ENCODE measurements at places on chromosomes 6 and 20.

DNA sequence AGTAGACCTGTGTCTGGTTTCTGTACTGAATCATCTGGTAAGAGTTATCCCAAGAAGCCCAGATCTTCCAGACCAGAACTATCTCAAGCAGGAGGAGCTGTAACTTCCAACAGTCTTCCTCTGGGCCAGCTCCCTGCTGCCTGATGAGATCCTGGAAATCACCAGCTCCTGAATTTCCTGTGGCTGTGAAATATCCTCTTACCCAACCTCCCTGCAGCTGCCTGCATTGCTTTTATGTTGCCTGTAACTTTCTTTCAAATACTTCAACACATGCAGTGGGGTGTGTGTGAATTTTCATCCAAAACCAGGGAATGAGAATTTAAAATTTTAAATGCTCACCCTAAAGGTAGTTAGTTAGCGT lies 160.5 kb upstream of the LAMP5 start:
- no peak for DNase-seq

DNA sequence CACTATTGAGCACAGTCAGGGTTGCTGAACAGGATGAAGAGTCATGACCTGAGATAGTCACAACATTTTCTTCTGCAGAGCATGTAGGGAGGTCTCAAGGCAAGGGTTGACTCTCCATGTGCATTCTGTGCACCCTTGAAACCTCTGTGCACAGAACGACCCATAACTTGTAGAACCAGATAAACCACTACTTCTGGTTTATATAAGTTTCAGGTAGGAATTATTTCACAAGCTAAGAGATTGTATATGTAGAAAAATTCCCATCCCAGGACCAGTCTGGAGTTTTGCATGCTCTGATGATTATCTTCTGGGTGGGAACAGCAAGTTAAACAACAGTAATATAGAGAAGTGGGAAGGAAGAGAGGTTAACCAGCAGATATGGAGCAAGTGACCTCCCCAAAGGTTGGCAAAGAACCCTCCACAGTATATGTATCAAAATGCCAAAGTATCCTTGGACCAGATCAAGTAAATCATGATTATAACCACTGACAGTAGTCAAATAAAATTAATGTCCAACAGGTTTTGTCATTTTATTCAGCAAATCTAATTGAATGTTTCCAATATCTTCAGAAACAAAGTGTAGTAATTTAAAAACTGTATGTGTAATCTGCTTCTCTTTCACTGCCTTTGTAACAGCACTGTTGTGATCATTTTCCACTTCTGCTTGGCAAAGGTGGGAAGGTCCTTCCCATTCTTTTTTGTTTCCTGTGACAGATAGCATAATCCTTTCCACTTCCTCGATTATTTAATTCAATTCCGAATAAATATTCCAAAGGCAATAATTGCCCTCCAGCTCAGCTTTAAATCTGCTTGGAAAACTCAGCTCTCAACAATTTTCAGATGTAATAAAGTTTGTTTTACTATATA lies 104.4 kb downstream of the SYNE1 start:
- no peak for DNase-seq

GRCh38 chr6:85764844-85765243 lies 122.2 kb upstream of the SYNCRIP start:
- DNase-seq = no peak

DNA sequence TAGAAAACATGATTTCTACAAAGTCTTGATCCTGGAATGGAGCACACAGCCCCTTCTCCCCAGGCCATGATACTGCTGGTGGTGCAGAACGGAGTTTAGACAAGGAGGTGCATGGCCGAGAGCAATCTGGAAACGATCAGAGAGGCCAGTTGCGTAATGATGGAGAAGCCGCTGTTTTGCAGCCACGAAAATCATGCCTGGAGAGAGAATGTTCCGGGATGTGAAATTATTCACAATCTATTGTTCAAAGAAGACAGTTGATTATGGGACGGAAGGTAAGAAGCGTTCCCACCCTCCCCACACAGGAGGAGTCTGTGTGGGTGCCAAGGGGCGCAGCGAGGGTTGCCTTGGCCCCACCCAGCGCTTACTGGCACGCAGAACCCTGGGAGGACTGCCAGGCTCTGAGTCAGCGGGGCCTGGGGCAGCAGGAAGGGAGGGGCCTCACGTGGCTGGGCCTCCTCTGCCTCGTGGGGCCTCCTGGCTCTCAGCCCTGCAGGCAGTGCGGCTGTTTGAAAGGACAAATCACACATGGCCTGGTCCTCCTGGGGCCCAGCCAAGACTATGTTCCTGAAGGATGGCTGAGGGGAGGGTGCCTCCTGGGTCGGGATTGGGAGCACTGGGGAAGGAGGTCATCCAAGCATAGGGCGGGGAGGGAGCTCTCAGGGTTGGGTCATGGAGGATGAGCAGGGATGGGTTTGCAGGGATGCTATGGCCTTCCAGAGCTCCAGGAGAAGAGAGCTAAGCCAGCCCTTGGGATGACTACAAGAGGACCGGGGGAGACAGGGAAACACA lies 8.7 kb upstream of the AP5S1 start:
- peak; percentile 56 for DNase-seq

DNA sequence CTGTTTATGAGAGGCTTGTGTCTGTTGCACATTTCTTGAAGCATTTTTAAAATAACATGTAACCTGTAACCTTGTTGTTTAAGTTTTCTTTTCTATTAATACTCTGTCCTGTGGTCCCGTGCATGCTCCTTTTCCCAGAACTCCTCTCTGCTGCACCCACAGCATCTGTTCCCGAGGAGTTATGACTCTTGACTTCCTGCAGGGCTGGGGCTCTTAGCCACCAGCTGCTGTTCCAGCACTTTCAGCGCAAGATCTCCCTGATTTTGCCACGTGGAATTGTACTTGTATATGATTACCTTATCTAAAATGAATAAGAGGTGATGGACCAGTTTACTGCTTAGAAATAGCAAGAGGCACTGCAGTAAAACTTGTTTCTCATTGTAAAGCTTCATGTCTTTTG lies 150.6 kb downstream of the QKI start:
- no peak for DNase-seq

DNA sequence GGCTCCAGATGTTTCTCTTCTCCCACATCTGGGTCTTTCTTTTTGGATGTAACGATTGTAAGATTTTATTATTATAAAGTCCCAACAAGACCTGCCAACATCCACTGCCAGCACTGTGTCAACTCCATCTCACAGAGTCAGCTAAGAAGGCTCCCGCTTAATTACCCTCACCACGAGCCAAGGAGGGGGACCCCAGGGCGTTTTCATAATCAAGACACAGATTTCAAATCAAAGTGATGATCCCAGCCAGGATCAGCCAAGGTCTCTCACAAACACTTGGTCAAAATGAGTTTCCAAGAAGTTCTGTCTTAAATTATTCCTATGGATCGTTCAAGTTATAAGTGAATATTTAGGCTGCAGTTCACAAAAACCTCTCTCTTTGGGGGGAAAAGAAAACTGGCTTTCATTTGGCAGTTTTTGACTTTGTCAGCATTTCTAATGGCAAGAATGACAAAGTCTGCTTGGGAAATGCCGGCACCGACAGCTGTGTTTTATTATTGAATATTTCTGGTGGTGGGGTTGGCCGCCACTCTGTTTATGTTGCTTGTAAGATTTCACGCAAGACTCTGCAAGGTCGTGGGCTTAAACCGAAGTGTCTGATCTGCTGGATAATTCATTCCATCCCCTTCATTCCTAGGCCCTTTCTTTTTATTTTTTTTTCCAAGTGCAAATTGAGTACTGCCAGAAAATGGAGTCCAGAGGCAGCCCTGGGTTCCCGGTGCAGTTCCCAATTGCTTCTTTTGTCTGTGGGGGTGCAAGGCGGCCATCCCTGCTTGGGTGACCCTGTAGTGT lies 170.2 kb upstream of the PMEPA1 start:
- no peak for DNase-seq

DNA sequence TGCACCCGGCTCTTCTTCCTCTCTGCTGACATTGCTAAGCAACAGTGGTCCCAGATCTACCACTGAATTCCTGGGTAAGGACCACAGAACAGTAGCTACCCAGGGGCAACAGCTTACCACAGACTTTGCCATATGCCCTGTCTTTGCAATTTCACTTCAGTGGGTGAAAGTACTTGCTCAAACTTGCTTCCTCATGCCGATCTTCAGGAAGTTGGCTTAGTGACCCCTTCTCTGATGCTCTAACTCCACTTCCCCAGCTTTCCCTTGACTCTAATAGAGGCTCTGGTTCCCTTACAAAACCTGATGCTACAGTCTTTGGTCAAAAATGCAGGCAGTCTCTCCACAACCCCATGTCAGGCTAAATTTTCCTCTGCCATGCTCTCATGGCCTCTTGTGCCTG lies 3.3 kb upstream of the TAAR5 start:
- no peak for DNase-seq

DNA sequence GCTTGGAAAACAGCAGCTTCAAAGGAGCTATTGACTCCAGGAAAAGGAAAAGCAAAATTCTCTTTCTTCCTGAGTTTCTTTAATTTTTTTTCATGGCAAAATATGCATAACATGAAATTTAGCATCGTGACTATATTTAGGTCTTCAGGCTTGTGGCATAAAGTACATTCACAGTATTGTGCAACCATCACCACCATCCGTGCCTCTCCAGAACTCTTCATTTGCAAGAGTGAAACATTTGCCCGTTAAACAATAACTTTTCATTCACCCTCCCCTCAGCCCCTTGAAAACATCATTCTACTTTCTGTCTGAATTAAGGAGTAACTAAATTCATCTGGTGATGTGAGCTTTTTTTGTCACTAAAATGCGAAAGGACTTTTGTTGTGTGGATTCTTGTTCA lies 251.7 kb downstream of the PHACTR1 start:
- no peak for DNase-seq

DNA sequence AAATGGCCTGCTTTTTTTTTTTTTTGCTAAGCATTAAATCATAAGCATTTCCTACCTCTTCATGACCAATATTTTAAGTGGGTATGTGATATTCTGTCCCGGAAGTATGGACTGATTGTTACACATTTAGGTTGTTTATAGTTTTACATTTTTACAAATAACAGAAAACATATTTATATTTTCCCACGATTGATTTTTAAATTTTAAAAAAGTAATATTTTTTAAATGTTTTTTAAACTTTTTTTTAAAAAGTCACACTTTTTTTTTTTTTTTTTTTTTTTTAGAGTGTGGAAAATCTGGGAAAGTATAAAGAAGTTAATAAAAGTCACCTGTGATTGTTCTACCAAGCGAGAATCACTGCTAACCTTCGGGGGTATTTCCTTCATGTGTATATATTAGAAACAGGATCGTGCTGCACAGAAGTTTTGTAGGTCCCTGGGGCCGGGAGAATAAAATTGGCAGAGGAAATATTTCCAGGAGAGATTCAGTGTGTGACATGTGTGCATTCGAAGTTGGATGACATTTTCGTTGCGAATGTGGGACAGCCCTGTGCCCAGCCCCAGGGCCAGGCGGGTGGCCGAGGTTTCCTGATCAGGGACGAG lies 173.1 kb downstream of the CDC5L start:
- no peak for DNase-seq

GRCh38 chr20:43916881-43917371 lies 2.3 kb downstream of the TOX2 start:
- DNase-seq = no peak

- DNase-seq = no peak
These were observed 79.9 kb downstream of the GCLC start for GRCh38 chr6:53464927-53465460.

GRCh38 chr6:109002051-109002697 lies 92.5 kb downstream of the SESN1 start:
- DNase-seq = no peak

GRCh38 chr6:106913676-106914280 lies 60.8 kb downstream of the CD24 start:
- DNase-seq = no peak

DNA sequence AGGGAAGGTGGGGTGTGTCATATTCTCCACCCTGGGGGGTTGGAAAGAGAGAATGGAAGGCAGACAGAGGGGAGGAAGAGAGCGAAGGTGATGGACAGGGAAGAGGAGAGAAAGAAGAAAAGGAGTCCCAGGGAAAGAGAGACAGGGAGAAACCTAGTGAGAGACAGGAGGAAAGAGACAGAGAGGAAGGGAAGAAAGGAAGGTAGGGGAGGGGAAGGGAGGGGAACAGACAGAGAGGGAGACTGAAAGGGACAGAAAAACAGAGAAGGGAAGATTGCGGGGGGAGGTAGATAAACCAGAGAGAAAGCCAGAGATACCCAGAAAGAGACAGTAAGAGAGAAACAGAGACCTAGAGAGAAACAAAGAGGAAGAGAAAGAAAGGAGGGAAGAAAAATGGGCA lies 88.4 kb downstream of the CDH22 start:
- DNase-seq = no peak

GRCh38 chr6:34742094-34742493 lies 15.2 kb upstream of the SNRPC start:
- no peak for DNase-seq

DNA sequence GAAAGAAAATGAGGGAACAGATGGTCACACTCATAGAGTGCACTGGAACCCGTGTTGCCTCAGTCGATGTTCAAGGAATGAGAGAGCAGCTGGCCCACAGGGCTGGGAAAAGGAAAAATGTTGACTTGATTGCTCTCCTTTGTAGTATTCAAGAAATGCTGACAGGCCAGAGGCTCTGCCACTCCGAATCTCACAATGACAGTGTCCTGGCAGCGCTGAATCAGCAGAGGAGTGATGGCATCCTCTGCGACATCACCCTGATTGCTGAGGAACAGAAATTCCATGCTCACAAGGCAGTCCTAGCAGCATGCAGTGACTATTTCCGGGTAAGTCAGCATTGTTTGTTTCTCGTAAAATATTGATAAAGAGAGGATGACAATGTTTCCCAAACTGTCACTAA lies 51.3 kb downstream of the KLHL32 start:
- DNase-seq = no peak

- no peak for DNase-seq
These were observed 20.4 kb upstream of the EFHC1 start for GRCh38 chr6:52399511-52400312.

GRCh38 chr6:137370871-137371633 lies 123.1 kb downstream of the OLIG3 start:
- DNase-seq = no peak

GRCh38 chr20:8788831-8789230 lies 280.1 kb upstream of the PLCB4 start:
- DNase-seq = no peak

DNA sequence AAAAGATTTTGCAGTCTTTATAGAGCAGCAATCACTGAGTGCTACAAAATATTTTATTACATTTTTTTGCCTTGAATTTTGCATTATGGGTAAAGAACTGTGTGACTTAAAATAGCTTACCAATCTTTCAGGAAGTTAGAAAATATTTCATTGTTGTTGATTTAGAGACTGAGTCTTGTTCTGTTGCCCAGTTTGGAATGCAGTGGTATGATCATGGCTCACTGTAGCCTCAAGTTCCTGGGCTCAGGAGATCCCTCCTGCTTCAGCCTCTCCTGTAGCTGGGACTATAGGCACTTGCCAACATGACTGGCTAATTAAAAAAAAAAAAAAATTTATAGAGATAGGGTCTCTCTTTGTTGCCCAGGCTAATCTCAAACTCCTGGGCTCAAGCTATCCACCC lies 100.8 kb downstream of the ADGRB3 start:
- no peak for DNase-seq

- no peak for DNase-seq
These were observed 55.0 kb upstream of the TCF21 start for GRCh38 chr6:133833949-133834359.

- DNase-seq = no peak
These were observed 406.3 kb upstream of the RGS17 start for GRCh38 chr6:153537422-153537821.

Measured in NCI-H2227 treated with DMSO at 0.1 percent for 48 hours (cell line).